Temporal lobe (tissue), 4 donors: ENCODE measurements at places on chromosomes 2 and 18. TPM values are rescaled to one million over a fixed set of nuclear protein-coding genes. Genes with fewer than 3 reads are reported as not detected.

The POTEC gene
- total RNA-seq: not detected

The LTBP1 gene
- 30.7 TPM for total RNA-seq

The TGOLN2 gene
- total RNA-seq: 44.0 TPM

The VIL1 gene
- total RNA-seq: not detected

The PXDN gene
- 22.1 TPM for total RNA-seq

The NEUROD1 gene
- total RNA-seq: 7.1 TPM

The FAM237A gene
- total RNA-seq: not detected

The TAF1B gene
- total RNA-seq: 22.9 TPM

The VPS54 gene
- 24.1 TPM for total RNA-seq

The TRIM43 gene
- total RNA-seq: not detected

The HOXD9 gene
- total RNA-seq: not detected

The ANKRD36C gene
- 169 TPM for total RNA-seq

The LOXHD1 gene
- total RNA-seq: 0.25 TPM
